Brain (organoid and tissue), 16 donors: ENCODE measurements at places on chromosomes 11 and 22.
A peak's percentile ranks its signal among the peaks of the same experiment; 100 is the strongest.

GRCh38 chr11:104148706-104149105 is 15.2 kb downstream of the PDGFD start:
- DNase-seq = no peak

GRCh38 chr22:19629720-19630419 is 84.4 kb upstream of the SEPTIN5 start:
- peak; percentile 96 for DNase-seq

DNA sequence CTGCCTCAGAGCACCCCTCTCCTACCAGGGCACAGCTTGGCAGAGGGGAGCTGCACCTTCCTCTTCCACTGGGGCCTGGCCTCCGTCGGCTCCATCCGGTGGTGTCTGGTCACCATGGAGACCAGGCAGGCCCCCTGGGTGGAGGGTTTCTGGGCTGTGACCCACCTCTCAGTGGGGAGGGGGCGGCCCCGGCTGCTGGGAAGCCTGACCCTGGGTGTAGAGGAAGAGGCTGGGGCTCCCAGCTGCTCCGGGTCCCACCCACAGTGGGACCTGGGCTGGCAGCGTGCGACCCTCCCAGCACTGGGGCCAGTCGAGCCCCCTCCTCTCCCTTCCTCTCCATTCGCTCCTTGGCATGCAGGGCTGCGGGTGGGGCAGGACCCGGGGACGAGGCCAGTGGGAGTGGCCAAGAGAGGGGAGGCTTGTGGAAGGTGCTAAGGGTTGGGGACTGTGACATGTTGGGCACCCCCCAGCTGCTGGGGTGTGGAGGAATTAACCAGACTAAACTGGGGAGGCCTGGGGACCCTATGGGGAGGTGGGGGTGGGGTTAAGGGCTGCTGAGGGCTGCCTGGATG is 46.8 kb downstream of the BRSK2 start:
- no peak for DNase-seq

DNA sequence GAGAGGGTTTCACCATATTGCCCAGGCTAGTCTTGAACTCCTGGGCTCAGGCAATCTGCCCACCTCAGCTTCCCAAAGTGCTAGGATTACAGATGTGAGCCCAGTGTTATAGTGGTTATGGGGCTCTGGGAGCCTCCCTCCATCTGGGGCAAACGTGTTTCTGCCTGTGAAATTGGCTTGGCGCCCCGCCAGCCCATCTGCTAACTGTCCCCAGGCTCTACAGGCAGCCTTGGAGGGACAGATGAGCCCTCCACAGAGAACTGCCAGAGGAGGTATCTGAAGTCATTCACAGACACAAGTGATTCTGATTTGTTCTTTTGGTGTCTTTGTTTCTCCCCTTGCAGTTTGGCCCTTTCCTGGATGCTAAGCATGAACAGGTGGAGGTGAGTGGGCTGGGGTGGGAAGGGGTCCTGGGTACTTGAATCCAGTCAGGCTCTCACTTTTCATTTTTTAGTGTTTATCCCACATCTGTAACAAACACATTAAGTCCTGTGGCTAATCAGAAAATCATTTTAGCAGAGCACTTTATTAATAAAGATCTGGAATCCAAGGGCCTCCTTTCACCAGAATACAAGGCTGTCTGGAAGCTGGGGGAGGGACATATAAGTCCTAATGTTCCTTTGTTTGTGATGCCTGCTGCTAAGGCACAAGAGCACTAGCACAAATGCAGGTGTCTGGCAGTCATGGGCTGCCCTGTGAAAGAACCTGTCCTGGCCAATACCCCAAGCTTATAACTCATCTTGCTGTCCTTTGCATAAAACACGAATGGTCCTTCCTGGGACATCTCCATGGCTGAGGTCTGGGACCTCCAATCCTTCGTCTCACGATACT is 25.7 kb upstream of the CDC42EP2 start:
- DNase-seq = peak; percentile 82

DNA sequence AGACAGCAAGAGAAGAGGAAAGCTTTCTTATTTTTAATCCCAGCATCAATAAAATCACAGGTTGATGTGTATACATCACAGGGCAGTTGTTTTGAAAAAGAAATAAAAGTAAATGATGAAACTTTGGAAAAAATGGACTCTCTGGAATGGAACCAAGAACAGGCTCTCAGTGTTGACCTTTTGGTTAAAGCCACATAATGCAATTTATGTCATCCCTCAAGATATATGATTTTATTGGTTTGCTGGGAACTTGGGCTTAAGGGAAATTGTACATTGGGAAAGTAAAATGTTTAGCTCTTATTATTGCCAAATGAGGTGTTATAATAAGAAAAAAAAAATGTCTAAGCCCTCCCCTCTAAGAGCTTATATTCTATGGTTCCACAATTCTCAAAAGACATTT is 139.8 kb upstream of the MTNR1B start:
- DNase-seq = no peak

- DNase-seq = no peak
These were observed 2.6 kb downstream of the PCNX3 start for GRCh38 chr11:65617990-65618751.

DNA sequence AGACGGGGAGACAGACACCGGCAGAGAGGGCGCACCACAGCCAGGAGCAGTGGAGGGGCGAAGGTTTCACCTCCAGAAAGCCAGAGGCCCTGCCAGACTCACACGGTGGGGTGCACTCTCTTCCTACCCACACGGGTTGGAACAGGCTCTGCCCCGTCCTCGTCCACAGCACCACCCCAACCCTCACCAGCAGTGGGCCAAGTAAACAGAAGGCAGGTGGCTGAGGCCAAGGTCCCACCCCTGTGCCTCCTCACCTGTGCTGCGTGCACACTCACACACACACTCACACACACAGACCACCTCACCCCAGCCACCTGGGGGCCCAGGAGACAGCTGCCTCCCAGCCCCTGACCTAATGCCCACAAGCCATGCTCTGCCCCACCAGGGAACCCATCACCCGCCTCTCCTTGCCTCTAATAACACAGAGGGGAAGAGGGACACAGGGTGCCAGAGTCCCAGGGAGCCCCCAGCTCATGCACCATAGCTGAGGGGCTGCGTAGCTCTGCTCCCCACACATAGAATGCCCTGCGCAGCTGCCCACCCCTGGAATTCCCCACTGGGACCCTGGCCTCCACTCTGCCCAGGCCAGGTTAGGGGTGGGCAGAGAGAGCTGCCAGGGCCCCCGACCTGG is 3.1 kb downstream of the CYB5R3 start:
- no peak for DNase-seq

DNA sequence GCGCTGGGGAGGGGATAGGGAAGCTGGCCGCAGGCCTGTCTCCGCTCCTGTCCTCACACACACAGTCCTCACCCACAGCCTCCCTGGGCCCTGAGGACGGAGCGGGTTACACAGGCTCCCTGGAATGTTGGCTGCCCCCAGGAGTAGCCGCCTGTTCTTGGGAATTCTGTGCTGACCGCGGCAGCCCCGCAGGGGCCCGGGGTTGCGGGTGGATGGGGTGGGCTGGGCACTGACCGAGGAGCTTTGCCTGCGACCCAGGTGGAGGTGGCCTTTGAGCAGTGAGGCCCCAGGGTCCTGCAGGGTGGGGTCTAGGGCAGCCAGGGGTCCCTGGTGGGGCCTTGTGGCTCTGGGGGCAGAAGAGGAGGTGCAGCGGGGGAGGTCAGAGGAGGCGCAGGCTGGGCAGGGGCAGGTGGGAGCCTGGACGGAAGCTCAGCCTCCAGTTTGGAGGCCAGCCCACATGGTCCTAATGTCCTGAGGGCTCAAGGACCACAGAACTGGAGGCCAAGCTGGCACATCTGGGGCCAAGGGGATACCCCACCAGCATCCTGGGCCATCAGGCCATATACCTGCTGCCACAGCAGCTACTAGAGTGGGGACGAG is 6.6 kb upstream of the MRGPRG start:
- DNase-seq = no peak

GRCh38 chr11:121368364-121369240 is 76.0 kb downstream of the SC5D start:
- no peak for DNase-seq

DNA sequence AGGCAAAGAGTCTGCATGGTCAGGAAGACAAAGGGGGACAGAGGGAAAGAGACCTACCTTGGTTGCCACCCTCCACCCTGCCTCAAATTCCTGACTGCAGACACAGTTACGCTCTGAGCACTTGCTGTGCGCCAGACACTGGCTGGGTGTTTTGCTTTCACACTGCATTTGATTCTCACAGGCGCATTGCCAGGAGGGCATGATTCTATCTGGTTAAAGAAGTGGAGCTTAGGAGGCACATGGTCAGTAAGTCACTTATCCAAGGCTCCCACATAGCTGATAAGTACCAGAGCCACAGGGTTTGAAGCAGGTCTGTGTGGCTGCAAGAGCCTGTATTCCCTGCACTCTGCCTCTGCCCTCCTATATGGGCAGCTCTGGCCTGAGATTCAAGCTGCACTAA is 103.9 kb downstream of the TIMP3 start:
- peak; percentile 53 for DNase-seq

GRCh38 chr11:115765803-115766239 is 261.6 kb upstream of the CADM1 start:
- no peak for DNase-seq

- peak; percentile 58 for DNase-seq
These were observed 117.4 kb upstream of the BID start for GRCh38 chr22:17891481-17892167.

DNA sequence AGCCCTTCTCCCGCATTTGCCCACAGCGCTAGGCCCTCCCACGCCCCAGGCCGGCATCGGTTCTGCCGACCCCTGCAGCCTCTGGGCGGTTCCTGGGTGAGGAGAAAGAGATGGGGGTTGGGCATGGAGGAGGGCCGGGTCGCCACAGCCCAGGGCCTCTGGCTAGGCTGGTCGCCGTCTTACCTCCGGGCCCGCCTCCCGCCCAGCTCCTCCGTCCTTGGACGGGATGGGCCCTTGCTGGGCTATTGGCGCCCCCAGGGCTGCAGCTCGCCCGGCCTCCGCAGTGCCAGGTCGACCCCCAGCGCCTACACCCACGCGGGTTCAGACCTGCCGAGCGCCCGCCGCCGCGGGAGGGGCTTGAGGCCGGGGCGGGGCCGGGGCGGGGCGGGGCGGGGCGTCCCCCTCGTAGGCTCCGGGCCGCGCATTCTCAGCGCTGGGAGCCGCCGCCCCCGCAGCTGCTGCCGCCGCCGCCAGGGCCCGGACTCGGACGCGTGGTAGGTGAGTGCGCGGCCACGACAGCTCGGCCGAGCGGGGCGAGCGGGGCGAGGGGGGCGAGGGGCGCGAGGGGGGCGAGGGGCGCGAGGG is at the start of gene CD151:
Gene CD151 (plus strand): TSS at position 424 of the 585 bp plus-strand sequence. CDS start 3,118 bp downstream, outside the sequence.
- DNase-seq = peak; percentile 69

- DNase-seq = no peak
These were observed 50.9 kb upstream of the ATXN10 start for GRCh38 chr22:45620706-45621105.

DNA sequence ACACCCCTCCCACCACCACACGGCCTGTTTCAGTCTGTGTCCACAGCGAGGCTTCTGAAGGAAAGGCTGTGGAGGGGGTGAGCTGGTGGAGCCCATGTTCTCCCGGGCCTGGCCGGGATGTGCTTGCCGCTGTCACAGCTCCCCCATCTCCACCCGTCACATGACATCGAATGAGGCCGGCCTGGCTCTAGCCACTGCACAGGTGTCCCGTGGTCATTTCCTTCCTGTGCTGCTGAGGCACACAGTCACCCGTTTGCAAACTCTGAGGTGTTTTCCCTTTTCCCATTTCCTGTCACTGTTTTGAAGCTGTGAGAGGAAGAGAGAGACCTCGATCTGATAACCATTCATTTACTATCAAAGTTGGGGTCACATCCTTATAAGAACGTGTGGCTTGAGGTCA is 55.7 kb upstream of the CLDN5 start:
- no peak for DNase-seq

DNA sequence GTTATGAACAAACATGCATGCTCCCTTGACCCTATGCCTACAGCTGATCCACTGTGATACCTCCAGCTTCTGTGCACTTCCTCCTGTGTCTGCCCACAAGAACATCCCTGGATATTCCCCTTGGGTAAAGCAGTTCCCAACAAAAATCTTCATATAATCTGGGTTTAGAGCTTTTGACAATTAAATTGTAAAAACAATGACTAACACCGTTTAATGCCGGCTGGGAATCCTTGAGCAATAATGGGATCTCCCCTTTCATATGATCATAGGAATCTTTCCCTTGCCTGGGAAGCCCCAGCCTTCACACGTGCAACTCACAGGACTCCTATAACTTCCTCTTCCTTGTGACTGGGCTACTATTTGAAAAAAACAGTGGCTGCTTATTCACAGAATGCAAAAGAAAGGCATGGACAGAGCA is 6.3 kb upstream of the ZC3H12C start:
- no peak for DNase-seq

DNA sequence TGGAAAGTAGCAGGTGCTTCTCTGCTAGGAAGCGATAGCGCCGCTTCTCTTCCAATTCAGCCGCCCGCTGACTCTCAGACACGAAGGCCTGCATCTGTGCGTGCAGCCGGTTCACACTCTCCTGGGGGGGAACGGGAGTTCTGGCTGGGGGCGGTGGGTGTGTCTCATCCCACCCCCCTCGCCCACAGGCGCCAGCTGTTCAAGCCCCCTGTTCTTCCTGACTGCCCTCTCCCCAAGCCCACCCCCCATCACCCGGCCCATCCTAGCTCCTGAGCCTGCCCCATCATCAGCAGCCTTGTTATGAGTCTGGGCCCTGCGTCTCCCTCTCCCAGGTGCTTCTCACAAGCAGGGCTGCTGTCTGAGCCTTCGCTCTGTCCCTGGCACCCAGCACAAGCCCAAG is 13.1 kb upstream of the SLC16A8 start:
- DNase-seq = peak; percentile 38

- DNase-seq = no peak
These were observed 27.6 kb downstream of the SLC35F2 start for GRCh38 chr11:107830915-107831540.

DNA sequence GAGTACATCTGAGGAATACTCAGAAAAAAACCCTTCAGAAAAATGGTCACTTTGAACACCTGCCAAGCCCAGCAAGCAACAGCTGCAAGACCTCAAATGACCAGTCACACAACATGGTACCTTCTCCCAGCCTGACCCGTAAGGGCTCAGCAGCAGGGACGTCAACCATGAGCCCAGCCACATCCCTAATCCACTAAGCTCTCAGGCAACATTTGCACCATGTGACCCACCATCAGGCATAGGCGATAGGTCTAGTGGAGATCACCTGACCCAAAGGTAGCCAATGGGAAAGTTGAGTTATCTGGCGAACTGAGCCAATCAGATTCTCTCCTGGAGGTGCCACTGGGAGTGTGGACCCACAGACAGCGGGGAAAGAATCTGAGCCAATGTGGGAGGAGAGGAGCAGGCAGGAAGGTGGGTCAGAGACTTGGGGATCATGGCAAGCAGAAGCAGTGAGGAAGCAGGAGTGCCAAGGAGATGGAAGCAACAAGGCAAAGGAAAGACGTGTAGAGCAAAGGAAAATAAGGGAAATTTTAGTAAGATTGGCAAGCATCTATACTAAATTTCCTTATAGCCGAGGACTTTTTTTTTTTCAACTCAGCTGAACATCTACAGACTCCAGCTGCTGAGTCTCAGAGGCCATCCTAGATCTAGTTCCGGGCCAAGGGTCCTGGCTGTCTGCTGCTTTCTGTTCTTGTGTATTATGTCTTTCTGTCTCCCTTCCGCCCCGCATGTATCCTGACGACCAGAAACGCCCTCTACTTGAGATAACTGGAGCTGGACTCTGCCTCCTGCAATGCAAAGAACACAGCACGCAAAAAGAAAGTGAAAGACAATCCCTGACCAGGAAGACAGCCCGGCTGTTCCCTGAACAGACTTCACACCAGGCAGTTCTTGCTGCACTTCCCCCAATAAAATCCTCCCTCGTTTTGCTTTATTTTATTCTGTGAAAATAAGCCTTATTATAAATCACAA is 11.0 kb upstream of the PLAAT2 start:
- no peak for DNase-seq

GRCh38 chr11:32255841-32256240 is 165.0 kb downstream of the RCN1 start:
- DNase-seq = peak; percentile 97
